Smooth muscle cell of the coronary artery (primary cell): ENCODE measurements at places on chromosomes 6 and 20. TPM values are rescaled to one million over a fixed set of nuclear protein-coding genes. Genes with fewer than 3 reads are reported as not detected.

MYCT1 gene
- total RNA-seq: 0.47 and 9.5 TPM in 2 replicates

ZSCAN23 gene
- 0.94 and 2.4 TPM in 2 replicates for total RNA-seq

TINAG gene
- total RNA-seq: not detected in 2 replicates

ARID1B gene
- total RNA-seq: 23.1 and 32.2 TPM in 2 replicates

MYLK2 gene
- total RNA-seq: 1.1 TPM in 1 of 2 replicates, not detected in the other

CLIC5 gene
- total RNA-seq: 0.12 TPM in 1 of 2 replicates, not detected in the other

RUNX2 gene
- total RNA-seq: 0.70 and 2.1 TPM in 2 replicates

AK9 gene
- 2.2 and 7.0 TPM in 2 replicates for total RNA-seq

TREM1 gene
- total RNA-seq: 1.5 TPM in 1 of 2 replicates, not detected in the other

ZNF334 gene
- 1.2 and 1.3 TPM in 2 replicates for total RNA-seq

C20orf144 gene
- total RNA-seq: 0.15 TPM in 1 of 2 replicates, not detected in the other

TRIM10 gene
- not detected in 2 replicates for total RNA-seq

CST4 gene
- 0.60 TPM in 1 of 2 replicates, not detected in the other for total RNA-seq

HLA-DQA1 gene
- not detected in 2 replicates for total RNA-seq

DDX39B gene
- total RNA-seq: 238 and 398 TPM in 2 replicates

TRDN gene
- 0.08 TPM in 1 of 2 replicates, not detected in the other for total RNA-seq

SPEF1 gene
- 0.08 and 0.12 TPM in 2 replicates for total RNA-seq

SASH1 gene
- 50.9 and 85.2 TPM in 2 replicates for total RNA-seq

TUBB2B gene
- total RNA-seq: 4.1 and 6.3 TPM in 2 replicates

PRKN gene
- 1.7 and 3.9 TPM in 2 replicates for total RNA-seq

RNF114 gene
- 40.3 and 76.1 TPM in 2 replicates for total RNA-seq

SLC4A11 gene
- total RNA-seq: 0.83 and 1.2 TPM in 2 replicates

OR2B6 gene
- total RNA-seq: not detected in 2 replicates

UBE2V1 gene
- total RNA-seq: 18.3 and 36.0 TPM in 2 replicates

CCN6 gene
- not detected in 2 replicates for total RNA-seq

CFB gene
- total RNA-seq: 15.0 and 108 TPM in 2 replicates

COL12A1 gene
- total RNA-seq: 72.5 and 122 TPM in 2 replicates

CTAGE9 gene
- total RNA-seq: not detected in 2 replicates

NMBR gene
- total RNA-seq: not detected in 2 replicates

IPCEF1 gene
- not detected in 2 replicates for total RNA-seq

ANKRD66 gene
- not detected in 2 replicates for total RNA-seq

GPANK1 gene
- total RNA-seq: 6.1 and 13.6 TPM in 2 replicates

MDC1 gene
- total RNA-seq: 1.8 and 5.0 TPM in 2 replicates

CD40 gene
- total RNA-seq: 1.9 and 7.8 TPM in 2 replicates

GINS1 gene
- total RNA-seq: 1.3 and 3.2 TPM in 2 replicates

CAGE1 gene
- 0.08 and 0.12 TPM in 2 replicates for total RNA-seq

AHCY gene
- total RNA-seq: 143 and 157 TPM in 2 replicates

ZBTB9 gene
- total RNA-seq: 3.5 and 5.8 TPM in 2 replicates

DLL1 gene
- total RNA-seq: 0.38 and 1.8 TPM in 2 replicates

TMEM244 gene
- not detected in 2 replicates for total RNA-seq

MICA gene
- 31.5 and 118 TPM in 2 replicates for total RNA-seq

HNF4A gene
- total RNA-seq: not detected in 2 replicates

FAXC gene
- total RNA-seq: 0.15 and 0.23 TPM in 2 replicates

NECAB3 gene
- total RNA-seq: 19.1 and 24.5 TPM in 2 replicates

OR2H2 gene
- not detected in 2 replicates for total RNA-seq

ENPP5 gene
- total RNA-seq: 0.08 and 1.5 TPM in 2 replicates
